ENCODE measurements at places on chromosomes 4 and X.

GRCh38 chrX:69507500-69507789, 3.3 kb downstream of the NALF2 start:
- DNase-seq, result no peak

DNA sequence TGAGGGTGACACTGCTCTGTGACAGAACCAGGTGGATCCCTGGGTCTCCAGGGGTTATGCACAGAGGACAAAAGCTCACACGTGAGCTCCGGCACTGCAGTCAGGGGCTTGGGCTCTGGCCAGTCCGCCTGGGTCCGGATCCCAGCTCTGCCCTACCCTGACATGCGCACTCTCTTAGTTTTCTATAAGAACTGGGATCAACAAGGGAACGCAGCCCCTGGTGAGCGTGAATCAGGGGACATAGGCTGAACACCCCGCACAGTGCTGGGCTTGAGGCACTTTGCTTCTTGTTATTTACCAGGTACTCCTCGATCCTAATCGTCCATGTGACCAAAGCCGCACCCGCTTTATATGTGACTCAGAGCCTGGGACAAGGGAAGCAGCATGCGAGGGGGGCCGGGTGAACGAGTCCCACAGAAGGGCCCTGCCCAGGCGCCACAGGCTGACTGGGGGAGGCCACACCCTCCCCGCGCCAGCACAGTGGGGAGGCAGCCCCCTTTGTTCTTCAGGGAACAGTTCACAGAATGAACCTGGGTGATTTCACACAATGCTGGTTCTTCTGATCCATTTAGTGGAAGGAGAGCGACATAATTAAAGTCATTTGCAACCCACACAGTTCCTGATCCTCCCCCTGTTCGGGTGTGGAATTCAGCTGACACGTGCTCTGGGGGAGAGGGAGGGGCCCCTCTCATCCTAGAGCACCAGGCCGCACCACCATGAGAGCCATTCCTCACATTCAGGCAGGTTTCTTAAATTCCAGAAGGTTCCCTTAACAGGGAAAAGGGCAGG, 55.5 kb downstream of the WFS1 start:
- no peak for DNase-seq

DNA sequence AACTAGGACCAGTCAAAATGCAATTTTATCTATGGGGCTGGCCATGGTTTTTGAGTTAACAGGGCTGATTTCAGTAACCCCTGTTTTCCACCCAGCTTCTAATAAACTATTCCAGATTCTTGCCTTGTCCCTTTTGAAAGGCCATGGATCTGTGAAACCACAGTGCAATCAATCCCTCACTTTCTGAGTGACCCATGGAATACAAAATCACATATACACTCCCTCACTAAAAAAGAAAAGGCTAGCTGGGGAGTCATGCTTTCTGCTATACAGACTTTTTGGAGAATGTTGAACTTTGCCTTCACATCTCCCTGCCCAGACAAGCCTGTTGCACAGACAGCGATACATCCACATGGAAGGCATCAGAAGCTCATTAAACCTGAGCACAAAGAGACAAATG, 47.9 kb downstream of the MAD2L1 start:
- DNase-seq, result no peak

GRCh38 chr4:124642846-124643245, 69.7 kb downstream of the ANKRD50 start:
- no peak for DNase-seq

- no peak for DNase-seq
Observed at GRCh38 chr4:161505141-161505540, 658.7 kb downstream of the FSTL5 start.

DNA sequence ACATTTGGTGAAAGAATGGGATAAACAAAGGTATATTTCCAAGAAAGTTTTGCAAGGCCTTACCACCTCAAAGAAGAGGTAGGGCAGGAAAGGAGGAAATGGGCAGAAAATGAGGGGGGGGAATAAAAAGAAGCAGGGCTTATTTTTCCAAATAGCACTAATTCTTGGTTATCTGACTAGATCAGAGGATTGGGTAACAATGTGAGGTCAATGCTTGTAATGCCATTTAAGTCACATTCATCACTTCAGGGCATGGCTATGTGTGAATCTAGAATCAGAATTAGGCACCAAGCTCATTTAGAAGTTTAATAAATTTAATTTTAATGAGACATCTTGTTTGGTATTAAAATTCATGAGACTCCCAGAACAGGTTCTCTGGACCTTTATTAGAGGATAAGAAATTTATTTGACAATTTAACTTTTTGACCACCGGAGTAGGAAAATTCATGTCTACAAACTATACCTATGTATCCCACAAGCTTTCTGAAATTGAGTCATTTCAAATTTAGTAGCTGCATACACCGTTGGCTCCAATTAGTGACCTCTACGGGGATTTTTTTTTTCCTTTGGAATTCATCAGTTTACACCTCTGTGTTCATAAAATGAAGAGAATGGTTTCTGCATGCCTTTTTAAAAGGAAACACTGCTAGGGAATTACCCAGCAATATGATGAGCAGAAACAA, 1.4 kb upstream of the STS start:
- DNase-seq, result no peak

DNA sequence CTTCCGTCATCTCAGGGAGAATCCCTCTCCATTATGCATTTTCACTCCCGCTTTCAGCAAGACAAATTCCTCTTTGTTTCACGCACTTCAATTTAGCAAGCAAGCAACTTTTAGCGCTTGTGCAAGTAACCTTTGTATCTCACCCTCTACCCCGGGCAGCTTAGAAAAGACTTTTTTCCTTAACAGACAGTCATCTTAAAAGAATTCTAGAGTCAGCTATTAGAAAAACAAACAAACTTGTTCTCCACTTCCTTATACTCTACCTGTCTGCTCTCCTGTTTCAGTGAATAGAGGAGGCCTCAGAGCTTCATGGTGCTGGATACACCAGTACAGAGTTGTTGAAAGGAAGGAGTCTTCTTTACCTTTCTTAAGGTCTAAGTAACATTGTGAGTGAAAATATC, 12.1 kb downstream of the TIGD2 start:
- no peak for DNase-seq

GRCh38 chr4:43776371-43776770, 672.2 kb downstream of the KCTD8 start:
- DNase-seq, result no peak

- DNase-seq, result no peak
Observed at GRCh38 chr4:146511381-146511780, 10.4 kb downstream of the SLC10A7 start.
